EL (cell line): ENCODE measurements at places on chromosomes 11 and 22.
A peak's percentile ranks its signal among the peaks of the same experiment; 100 is the strongest.

- peak; percentile 32 for DNase-seq
Measured at GRCh38 chr11:74687237-74688023, 43.8 kb downstream of the CHRDL2 start.

DNA sequence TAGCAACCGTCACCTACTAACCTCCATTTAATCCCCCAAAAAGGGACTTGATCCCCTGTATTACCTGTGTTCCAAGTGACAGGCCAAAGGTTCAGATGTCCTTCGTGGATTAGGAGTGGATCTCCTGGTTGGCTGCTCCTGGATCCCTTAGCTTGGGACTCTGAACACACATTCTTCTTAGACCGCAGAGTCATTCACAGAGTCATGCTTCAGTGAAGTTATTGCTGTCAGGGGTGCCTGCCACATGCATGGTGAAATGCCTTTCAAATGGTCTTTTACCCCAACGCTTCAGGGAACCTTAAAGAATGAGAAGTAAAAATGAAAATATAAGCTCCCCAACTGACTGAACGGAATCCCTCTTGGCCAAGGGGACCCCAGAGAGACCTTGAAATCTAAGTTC, 49.1 kb downstream of the ADAMTS8 start:
- DNase-seq = no peak

DNA sequence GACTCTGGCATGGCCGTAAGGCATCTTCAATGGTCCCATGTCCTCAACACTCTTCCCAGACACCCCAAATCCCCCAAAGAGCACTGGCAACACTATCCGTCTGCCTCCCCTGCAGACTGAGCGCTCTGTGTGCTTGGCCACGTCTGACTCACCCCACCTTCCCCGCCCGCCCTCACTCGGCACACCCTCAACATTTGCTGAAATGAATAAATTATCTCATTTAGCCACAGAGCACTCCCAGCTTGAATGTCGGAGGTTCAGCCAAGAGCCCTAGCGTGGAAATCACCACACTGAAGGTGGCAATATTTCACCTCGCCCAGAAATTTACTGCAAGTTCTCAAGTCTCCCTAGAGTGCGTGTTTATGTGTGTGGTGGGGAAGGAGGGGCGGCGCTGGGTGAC, 46.6 kb upstream of the TCF20 start:
- DNase-seq = peak; percentile 11

- DNase-seq = no peak
Measured at GRCh38 chr11:39772525-39773137, 1686.8 kb downstream of the LRRC4C start.

DNA sequence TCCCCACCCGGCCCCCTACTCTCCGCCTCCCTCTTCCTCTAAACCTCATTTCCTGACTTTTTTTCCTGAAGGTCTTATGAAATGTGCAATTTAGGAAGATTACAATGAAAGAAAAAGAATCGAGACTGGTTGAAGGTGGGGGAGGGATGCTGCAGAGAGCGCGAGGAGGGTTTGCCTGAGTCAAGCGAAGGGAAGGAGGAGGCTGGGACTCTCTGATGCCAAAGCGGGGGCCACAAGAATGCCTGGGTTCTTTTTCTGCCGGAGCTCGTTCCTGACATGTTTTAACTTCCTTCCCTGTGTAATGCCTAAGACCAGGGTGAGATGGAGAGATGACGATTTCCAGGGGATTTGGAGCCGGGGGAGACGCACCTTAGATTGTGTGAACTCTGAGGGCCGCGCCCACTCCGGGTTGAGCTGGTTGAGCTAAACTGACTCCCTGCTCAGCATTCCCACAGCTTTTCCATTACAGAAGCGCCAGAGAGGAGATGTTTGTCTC, 270.5 kb upstream of the SORL1-AS1 start:
- DNase-seq = peak; percentile 8

DNA sequence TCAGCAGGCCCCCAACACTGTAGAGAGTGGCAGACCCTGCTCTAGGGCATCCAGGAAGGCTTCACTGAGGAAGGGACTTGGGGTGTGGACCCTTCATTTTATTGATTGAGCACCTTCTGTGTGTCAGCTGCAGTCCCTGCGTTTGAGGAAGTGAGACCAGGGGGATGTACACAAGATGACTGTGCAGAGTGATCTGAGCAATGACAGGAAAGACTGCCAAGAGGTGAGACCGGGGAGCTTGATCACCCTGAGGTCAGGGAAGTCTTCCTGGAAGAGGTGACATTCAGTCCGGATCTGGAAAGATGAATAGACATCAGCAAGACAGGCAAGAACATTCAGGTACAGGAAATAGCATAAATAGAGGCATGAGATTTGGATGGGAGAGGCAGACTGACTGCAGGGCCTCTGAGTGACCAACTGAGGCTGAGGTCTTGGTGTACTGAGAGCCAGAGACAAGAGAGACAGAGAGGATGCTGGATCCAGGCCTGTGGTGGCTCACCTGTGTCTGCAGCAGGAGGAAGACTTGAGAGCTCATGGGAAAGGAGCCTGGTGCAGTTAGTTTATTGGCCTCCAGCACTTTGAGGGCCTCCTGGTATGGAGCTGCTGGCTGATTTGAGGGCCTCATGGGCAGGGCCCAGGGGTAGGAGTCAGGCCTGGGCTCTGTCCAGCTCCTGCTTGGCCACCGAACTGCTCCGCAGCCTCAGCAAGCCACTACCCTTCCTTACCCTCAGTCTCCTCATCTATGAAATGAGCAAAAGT, 5.2 kb downstream of the DGAT2 start:
- DNase-seq = no peak

DNA sequence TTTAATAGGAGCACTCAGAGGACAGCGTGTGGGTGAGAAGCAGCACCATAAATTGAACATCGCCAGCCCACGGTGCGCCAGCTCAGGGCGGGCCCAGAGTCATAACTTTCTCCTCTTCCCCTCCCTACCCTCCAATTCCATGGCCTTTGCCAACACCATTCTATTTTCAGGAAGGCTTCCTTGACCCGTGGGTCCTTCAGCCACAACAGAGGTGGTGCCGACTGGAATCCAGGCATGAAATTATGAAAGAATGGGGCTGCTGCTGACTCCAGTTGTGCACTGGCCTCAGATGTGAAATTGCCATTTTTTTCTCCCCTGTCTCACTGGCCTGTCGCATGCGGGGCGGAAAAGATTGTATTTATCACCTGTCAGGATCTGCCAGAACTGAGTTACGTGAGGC, 345.9 kb downstream of the MIAT start:
- no peak for DNase-seq

DNA sequence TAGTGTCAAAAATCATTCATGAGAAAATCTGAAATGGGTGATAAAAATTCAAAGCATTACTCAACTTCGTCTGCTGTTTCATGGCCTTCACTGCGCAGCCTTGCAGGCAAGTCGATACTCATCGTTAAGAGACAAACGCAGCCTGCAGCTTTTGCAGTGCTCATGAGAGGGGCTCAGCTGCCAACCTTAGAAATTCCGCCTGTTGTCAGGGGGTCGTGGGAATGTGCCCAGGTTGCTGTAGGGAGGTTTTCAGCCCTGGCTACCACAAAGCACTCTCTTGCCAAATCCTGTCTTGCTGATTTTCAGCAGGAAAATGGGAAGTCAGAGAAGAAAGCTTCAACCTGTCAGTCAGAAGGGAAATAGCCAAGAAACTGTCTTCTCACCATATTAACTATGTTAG, 25.4 kb upstream of the GRAMD1B start:
- no peak for DNase-seq

DNA sequence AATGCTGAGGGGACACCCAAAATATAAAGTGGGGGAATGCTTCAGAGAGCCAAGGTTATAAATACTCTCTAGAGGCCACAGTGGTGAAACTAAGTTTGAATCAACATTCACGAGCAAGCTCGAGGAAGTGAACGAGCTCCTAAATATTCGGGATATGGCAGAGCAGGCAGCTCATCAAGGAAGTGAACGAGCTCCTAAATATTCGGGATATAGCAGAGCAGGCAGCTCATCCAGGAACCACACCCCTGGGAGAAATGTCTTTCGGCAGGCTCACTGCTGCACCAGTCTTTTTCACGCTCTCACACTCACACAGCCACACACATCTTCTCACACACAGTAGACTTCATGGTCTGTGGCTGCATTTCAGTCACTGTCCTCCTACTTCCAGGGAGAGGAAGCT, 787.5 kb downstream of the OPCML start:
- DNase-seq = peak; percentile 79

GRCh38 chr22:41848468-41848867, 15.6 kb downstream of the SREBF2 start:
- DNase-seq = no peak

GRCh38 chr11:37812281-37812880, 1214.3 kb upstream of the RAG2 start:
- no peak for DNase-seq

DNA sequence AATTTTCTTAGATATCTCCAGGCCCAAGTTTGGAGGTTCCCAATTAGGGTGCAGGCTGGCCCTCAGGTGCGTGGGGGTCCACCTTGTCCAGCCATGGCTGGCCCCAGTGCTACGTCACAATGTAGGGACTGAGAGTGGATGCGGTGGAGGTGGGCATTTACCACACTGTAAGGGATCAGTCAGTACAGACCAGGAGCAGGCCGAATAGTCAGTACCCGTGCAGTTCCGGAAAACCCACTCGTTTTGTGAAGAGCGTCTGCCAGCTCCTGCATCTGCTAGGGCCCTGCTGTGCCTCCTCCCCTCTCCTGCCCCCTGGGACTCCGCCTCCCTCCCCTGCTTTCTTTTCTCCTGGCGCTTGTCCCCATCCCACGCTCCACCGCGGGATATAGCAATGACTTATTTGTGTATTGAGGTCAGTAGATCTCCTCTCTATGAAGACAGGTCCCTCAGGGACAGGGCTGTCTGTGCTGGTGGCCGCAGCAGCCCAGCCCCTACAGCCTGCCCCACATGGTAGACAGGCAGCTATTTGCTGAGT, 50.4 kb upstream of the SEPTIN5 start:
- peak; percentile 28 for DNase-seq

GRCh38 chr11:32434356-32435151, 785 bp downstream of the WT1 start:
- DNase-seq = no peak

- no peak for DNase-seq
Measured at GRCh38 chr22:47565607-47566006, 803.2 kb downstream of the TBC1D22A start.

DNA sequence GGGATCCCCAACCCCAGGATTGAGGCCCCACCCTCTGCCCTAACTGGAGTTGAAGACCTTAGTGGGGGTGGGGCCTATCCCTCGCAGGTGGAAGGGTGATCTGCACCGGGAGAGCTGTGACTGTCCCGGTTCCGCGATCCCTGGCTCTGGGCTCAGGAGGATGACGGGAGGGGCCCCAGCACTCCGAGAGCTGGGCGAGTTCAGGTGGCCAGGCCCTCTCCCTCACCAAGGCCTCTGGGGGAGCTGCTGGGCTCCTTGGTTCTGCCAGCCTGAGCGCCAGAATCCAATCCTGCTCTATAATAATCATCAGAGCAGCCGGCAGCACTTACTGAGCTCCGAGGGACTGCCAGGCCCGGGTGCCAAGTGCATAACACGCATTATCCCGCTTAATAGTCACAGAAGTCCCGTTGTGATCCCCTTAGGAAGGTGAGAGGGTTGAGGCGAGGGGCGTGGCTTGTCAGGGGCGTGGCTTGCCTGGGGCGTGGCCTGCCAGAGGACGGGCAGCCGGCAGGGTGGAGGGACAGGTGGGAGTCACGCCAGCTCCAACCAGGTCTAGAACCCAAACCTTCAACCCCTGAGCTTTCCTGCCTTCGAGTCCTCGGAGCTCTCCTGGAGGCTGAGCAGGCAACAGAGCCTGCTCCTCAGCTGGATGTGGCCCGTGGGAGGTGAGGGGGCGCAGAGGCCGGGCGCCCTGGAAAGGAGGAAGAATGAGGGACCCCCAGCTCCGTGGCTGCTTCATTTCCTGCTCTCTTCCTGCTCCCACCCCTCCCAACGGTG, 7.3 kb upstream of the SYT7 start:
- peak; percentile 31 for DNase-seq

- peak; percentile 13 for DNase-seq
Measured at GRCh38 chr11:5546457-5546856, 1.9 kb downstream of the OR52H1 start.

GRCh38 chr11:67632175-67632981, 2.6 kb upstream of the NUDT8 start:
- no peak for DNase-seq

- DNase-seq = no peak
Measured at GRCh38 chr11:27227736-27228135, 135.3 kb downstream of the CCDC34 start.

DNA sequence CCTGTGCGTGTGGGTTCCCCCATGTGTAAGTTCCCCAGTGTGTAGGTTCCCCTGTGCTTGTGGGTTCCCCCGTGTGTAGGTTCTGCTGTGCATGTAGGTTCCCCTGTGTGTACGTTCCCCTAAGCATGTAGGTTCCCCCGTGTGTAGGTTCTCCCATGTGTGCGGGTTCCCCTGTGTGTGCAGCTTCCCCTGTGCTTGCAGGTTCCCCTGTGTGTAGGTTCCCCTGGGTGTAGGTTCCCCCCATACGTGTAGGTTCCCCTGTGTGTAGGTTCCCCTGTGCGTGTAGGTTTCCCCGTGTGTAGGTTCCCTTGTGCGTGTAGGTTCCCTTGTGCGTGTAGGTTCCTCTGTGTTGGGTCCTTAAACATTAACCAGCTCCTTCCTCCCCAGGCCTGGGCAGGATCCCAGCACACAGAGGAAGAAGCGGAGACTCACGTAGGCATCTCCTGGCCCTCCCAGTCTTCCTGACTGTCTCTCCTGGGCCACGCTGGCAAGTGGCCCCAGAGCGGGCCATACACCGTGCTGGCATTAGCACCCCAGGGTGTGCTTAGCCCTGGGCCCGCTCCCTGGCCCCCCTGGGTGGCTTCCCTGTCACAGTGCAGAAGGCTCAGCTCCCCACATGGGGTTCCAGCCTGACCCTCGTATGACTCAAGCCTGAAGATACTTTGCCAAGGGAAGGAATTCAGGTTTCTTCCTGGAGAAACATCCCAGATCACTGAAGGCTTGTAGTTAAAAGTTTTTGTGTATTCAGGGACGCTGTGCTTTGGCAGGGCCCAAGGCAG, 2.8 kb upstream of the GRAMD4 start:
- no peak for DNase-seq

GRCh38 chr22:31098632-31099110, 8.7 kb downstream of the SELENOM start:
- DNase-seq = no peak

GRCh38 chr11:61477727-61478148, 30.8 kb upstream of the LRRC10B start:
- DNase-seq = peak; percentile 37

GRCh38 chr11:70158201-70158600, 44.9 kb upstream of the FADD start:
- no peak for DNase-seq

- no peak for DNase-seq
Measured at GRCh38 chr11:2275334-2276279, 5.2 kb upstream of the ASCL2 start.

DNA sequence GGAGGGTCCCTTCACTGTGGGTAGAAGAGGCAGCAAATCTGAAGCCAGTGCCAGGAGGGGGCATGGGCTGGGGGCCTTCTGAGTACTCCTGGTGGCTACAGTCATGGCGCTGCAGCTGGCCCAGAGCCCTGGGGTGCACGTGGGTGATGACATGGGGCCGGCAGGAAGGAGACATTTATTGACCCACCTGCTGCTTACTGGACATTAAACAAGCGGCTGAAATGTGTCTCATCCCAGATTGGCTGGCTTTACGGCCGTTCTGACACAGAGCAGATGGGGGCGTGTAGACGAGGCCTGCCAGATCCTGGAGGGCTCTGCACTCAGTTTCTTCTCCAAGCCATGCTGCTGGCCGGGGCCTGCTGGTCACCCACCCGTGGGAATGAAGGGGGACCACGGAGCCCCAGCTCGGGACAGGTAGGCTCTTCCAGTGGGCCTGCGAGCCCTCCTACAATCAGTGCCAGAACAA, 906.9 kb downstream of the BRD1 start:
- no peak for DNase-seq
